CD8-positive, alpha-beta T cell (primary cell): ENCODE measurements at places on chromosomes 2 and 18.

DNA sequence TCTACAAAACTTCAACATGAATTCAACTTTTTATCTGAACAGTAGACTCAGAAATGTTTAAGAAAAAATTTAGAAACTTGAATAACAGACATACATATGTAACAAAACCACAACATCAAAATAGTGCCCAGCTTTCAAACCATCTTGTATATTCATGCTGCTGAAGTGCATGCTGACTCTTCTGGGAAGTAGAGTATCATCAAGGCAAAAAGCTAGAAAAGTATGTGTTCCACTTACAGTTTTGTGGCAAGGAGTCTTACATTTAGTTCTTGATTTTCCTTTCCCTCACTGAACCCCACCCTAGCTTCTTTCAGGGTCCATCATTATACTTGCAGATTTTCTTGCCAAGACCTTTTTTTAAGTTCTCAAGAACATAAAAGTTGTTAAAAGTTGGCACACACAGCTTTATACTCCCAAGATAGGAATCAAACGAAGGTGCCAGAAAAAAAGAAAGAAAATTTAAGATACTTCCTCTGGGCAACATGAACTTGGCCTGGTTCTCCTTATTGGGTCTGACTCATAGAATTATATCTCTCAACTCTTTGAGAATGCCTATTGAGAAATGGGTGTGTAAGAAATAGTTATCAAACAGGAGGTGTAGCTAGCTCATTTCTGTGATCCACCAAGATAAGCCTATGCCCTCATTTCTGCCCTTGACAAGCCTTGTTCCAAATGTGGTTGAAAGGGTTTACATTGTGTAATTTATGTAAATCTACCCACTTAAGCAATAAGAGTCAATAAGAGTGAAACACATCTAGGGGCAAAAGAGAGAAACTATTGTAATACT is 667.6 kb upstream of the ACVR2A start:
- no peak for DNase-seq

DNA sequence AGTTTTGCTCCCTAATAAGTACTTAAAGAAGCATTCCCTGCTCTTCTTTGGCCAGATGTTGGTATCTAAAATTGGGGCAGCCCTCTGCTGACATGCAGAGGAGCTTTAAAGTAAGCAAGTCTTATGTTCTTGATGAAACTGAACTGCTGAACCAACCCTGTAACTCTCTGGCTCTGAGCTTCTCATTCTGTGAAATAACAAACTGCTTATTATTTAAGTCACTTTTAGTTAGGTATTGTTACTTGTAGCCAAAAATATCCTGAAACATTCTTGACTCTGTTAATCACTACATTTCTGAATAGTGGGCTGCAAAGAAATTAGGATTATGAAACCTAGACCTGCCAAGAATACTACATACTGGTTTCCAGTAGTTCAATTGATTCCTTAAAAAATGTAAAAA is 15.5 kb downstream of the PPP3R1 start:
- no peak for DNase-seq

DNA sequence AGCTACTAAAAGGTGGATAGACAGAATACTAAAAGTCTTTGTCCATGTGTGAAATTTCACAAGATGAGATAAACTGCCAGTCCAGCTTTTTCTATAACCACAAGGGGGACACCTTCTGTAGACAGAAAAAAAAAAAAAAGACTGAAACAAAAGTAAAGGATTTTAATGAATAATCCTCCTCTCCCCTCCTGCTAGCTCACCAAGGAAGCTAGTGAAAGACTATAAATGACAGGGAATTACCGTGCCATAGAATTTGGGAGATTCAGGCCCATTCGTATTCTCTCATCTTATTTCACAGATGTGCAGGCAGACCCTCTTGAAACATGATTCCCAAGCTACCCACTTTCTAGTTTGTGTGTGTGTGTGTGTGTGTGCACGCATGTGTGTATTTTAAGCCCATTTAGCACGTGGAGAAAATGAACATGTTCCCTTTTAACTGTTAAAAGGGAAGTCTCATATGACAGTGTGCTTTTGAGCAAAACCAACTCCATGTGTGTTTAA is 36.3 kb upstream of the SLC8A1 start:
- DNase-seq = no peak

- DNase-seq = no peak
Measured at GRCh38 chr2:216650626-216651257, 17.5 kb downstream of the IGFBP2 start.

- DNase-seq = no peak
Measured at GRCh38 chr2:49110571-49110970, 43.7 kb downstream of the FSHR start.

DNA sequence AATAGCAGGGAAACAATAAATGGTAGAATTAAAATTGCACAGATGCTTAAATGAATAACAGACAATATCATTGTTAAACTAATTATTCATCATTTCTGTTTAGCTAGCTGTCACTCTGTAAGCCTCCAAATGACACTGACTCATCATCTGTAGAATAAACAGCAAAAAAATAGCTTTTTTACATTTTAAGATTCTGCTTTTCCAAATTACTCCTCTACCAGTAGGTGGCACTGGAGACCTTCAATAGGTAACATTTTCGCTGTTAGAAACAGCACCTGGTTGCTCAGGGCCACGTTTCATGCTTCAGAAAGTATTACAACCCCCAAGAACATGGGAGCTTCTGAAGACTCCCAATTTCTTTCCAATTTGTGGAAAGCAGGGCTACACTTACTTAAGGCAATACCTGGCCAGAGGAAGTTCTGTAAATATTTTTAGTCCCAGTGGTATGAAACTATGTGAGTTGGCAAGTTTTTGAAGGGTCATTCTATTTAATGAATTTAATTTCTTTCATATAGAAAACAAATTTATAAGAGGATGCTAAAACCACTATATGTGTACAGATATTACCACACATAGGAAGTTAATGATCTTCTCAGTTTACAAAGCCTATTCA is 45.4 kb downstream of the TTN start:
- no peak for DNase-seq

DNA sequence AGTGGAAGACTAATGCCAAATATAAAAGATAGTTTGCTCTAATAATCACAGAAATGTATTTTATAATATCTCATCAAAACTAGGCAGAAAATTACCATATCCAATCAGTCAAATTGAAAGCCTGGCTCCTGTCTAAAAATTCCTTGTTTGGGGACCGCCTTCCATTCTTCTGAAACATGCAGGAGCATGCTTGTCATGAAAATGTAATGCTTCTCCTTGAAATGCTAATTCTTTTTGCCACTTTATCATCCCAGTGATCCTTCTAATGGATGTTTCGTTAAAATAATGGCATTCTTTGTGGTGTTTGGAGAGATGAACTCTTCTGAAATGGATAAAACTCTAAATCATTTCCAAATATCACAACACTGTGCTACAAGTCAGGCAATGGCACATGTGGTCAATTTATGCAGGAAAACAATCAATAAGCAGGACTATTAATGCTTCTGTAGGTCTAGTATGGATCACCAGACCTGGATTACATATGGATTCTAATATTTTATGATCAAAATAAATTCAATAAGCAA is 1039.1 kb upstream of the NXPH2 start:
- no peak for DNase-seq

- no peak for DNase-seq
Measured at GRCh38 chr18:24790347-24790746, 329.9 kb downstream of the HRH4 start.

GRCh38 chr2:239259603-239260298 is 141.1 kb downstream of the HDAC4 start:
- no peak for DNase-seq

- no peak for DNase-seq
Measured at GRCh38 chr18:46915800-46916550, 1.3 kb downstream of the PIAS2 start.

DNA sequence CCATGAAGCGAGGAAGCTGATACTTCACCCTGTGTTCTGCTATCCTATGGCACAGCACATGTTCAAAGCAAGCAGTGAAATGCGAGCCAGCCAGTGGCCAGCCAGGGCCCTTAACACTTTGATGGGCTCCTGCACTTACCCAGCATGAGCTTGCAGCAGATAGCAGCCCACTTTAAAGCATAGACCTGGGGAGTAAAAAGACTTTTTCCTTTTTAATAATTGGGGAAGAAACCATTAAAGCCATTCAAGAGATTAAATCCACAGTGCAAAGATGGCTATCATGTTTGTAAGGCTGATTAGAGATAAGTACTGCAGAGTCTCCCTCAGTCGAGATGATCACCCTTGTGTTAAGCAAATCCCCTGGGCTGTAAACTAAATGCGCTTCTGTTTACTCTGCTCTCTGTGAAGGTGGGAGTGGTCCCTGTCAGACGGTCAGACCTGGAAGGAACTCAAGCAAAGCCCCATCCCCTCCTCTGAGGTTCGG is 15.7 kb downstream of the CCBE1 start:
- DNase-seq = no peak

DNA sequence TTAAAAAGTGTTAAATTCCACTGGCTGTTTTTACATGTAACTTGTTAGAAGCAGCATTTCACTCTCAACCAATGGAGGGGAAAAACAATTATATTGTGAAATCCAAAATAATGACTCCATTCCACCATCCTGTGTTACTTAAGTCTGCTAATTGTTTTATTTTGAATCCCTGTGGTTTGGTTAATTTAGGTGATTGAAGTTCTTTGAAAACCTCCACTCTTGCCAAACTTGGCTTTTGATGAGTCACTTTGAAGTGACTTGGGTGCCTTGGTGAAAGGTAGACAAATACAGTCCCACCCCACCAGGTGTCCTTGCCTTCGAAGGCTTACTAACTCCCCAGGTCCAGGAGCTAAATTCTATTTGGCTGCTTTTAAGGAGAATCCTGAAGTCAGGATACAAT is 1303.8 kb upstream of the NRXN1 start:
- no peak for DNase-seq
